ENCODE measurements at places on chromosomes 3 and 15. TPM values are rescaled to one million over a fixed set of nuclear protein-coding genes. Genes with fewer than 3 reads are reported as not detected.

Gene GOLGA6L10
- 2.3 TPM for total RNA-seq

Gene DISP2
- total RNA-seq, result 13.3 TPM

Gene RASGRF1
- 4.9 TPM for total RNA-seq

Gene FMN1
- 5.7 TPM for total RNA-seq

Gene FBXO40
- total RNA-seq, result 0.06 TPM

Gene NPAP1
- total RNA-seq, result 0.69 TPM

Gene LSMEM2
- total RNA-seq, result 0.44 TPM

Gene GP9
- total RNA-seq, result 0.72 TPM

Gene TGM5
- 0.10 TPM for total RNA-seq

Gene KBTBD8
- 17.1 TPM for total RNA-seq

Gene BUB1B
- total RNA-seq, result 24.0 TPM

Gene SV2B
- total RNA-seq, result 31.0 TPM

Gene ARL14
- not detected for total RNA-seq

Gene TGFBR2
- 76.7 TPM for total RNA-seq

Gene B3GNT5
- 11.0 TPM for total RNA-seq

Gene DAPK2
- 6.6 TPM for total RNA-seq

Gene CFAP20DC
- 1.7 TPM for total RNA-seq

GRCh38 chr15:73621286-73621826 is 11.8 kb downstream of the NPTN start:
- no peaks in the 10 kb centered on the region for H3K36me3 ChIP-seq
- H3K4me3 ChIP-seq, result no peak overlapping the region
- H3K27ac ChIP-seq, result no peak overlapping the region
- no peaks in the 10 kb centered on the region for H3K27me3 ChIP-seq

DNA sequence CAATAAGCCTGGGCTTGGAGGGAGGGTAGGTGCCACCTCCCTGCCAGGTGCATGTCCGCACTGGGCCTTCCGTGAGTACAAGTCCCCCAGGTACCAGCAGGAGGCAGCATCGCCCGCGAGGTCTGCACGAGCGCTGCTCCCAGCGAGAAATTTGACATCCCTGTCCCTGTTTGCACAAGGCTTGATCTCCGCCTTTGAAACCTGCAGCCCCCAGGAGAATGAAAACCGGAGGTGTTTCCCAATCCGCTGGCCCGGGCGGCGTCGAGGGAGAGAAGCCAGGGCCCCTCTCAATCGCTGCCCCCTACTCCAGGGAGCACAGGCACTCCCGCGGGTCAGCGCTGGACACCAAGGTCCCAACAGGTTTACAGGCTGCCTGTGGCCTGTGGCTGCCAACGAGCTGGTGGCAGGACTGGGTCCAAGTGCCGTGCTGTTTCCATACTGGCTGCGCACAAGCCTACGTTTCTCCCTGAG is 961 bp downstream of the HAPLN3 start:
- peak; percentile 53 for DNase-seq
- H3K27ac ChIP-seq, result no peak overlapping the region
- peaks cover 8% of the 10 kb centered on the region for H3K36me3 ChIP-seq
- peaks cover 50% of the 10 kb centered on the region for H3K4me1 ChIP-seq
- peaks cover 30% of the 10 kb centered on the region for H3K27me3 ChIP-seq
- H3K4me3 ChIP-seq, result peak overlapping the region; percentile 36

GRCh38 chr15:44015545-44016305 is 179.3 kb downstream of the FRMD5 start:
- peak overlapping the region; percentile 22 for H3K27ac ChIP-seq
- no peaks in the 10 kb centered on the region for H3K36me3 ChIP-seq
- no peaks in the 10 kb centered on the region for H3K4me1 ChIP-seq
- H3K27me3 ChIP-seq, result no peaks in the 10 kb centered on the region
- DNase-seq, result peak; percentile 70

DNA sequence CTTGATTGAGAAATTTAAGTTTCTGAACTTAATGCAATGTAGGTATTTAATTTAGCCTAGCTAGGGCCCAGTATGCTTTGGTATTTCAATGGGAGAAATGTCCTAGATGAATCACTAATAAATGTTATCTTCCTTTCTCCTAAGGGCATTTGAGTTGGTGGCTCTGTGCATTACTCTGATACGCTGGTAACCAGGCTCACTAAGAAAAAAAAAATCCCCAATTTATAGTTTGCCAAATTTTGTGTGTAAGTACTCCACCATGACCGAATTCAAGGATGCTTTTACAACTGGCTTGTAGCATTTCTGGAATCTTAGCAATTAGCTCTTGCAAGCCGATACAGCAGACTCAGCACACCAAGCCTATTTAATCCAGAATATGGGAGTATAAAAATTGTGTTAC is 94.6 kb upstream of the LPP start:
- no peaks in the 10 kb centered on the region for H3K36me3 ChIP-seq
- DNase-seq, result no peak
- H3K4me1 ChIP-seq, result no peaks in the 10 kb centered on the region
- no peaks in the 10 kb centered on the region for H3K27me3 ChIP-seq

DNA sequence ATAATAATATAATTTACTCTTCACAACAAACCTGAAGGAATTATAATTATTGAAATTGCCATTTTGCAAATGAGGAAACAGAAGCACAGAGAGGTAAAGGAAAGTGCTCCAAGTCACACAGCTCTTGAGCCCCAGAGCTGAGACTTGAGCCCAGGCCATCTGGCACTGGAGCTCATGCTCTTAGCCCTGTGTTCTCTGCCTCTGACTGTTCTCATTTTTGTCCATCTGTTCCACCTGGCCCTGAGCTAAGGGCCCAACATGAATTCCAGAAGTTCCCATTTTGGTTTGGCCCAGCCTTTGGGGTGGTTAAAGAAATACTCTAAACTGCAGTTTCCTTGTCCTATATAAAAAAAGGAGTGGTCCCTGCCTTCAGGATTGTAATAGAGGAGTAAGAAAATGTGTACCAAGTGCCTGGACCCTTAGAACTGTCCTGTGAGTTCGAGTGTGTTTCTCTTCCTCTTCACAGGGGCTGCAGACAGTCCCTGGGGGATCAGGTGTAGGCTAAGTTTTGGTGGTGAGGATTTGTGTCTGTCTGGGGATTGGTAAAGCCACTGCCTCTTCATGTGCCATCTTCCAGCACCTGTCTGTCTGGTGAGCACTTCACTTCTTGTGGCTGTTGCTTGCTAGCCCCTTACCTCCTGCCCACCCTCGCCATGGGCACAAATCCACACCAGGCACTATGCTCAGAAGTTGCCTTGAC is 91.8 kb downstream of the DNAJB8 start:
- no peaks in the 10 kb centered on the region for H3K27me3 ChIP-seq
- peaks cover 19% of the 10 kb centered on the region for H3K36me3 ChIP-seq
- DNase-seq, result no peak
- H3K27ac ChIP-seq, result no peak overlapping the region
- H3K4me1 ChIP-seq, result peaks cover 12% of the 10 kb centered on the region

GRCh38 chr3:22122567-22122966 is 371.6 kb upstream of the ZNF385D start:
- no peak for DNase-seq
- no peaks in the 10 kb centered on the region for H3K36me3 ChIP-seq
- no peaks in the 10 kb centered on the region for H3K27me3 ChIP-seq
- no peak overlapping the region for H3K27ac ChIP-seq
- H3K4me1 ChIP-seq, result no peaks in the 10 kb centered on the region
- H3K4me3 ChIP-seq, result no peak overlapping the region

DNA sequence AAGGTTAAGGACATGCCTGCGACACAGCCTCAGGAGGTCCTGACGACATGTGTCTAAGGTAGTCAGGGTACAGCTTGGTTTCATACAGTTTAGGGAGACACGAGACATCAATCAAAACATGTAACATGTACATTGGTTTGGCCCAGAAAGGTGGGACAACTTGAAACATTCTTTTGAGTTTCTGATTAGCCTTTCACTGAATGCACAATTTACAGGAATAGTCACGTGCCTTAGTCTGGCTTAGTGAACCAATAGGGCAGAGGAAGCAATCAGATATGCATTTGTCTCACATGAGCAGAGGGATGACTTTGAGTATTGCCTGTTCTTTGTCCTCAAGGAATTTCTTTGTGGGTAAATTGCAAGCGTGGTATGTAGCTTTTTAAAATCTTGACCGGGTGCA is 24.5 kb upstream of the HDAC11 start:
- no peaks in the 10 kb centered on the region for H3K27me3 ChIP-seq
- no peak overlapping the region for H3K4me3 ChIP-seq
- H3K27ac ChIP-seq, result no peak overlapping the region
- H3K36me3 ChIP-seq, result no peaks in the 10 kb centered on the region
- DNase-seq, result no peak

DNA sequence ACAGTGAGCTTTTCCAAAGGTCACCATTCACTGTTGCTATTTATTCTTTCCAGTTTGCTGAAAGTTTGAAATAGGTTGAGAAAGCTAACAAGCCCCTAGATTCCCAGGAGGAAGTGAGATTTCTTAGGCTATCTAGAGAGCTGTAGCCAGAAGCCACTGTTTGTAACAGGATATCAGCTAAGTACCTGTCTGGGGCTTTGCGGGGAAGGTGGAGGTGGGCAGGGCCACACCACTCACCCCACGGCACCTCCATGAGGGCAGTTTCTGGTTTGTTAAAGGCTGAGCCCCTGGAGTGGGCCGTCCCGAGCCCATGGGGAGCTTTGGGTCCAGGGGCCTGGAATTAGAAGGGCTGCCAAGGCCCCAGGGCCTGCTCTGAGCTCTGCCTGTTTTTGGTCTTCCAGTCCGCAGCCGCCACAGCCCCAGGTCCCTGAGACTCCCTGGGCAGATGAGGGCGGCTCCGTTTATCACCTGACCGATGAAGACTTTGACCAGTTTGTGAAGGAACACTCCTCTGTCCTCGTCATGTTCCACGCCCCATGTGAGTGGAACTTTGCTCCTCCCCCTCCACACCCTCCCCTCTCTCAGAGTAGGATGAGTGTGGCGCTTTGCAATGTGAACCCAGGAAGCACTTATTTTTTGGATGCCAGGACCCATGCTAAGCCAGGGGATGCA is 63.4 kb downstream of the PDIA5 start:
- peaks cover 24% of the 10 kb centered on the region for H3K36me3 ChIP-seq
- no peak overlapping the region for H3K4me3 ChIP-seq
- no peaks in the 10 kb centered on the region for H3K27me3 ChIP-seq
- DNase-seq, result no peak

- no peak overlapping the region for H3K27ac ChIP-seq
- H3K27me3 ChIP-seq, result no peaks in the 10 kb centered on the region
- no peaks in the 10 kb centered on the region for H3K36me3 ChIP-seq
- no peak for DNase-seq
- no peaks in the 10 kb centered on the region for H3K4me1 ChIP-seq
These were observed 80.0 kb upstream of the TMC3 start for GRCh38 chr15:81454024-81454423.

DNA sequence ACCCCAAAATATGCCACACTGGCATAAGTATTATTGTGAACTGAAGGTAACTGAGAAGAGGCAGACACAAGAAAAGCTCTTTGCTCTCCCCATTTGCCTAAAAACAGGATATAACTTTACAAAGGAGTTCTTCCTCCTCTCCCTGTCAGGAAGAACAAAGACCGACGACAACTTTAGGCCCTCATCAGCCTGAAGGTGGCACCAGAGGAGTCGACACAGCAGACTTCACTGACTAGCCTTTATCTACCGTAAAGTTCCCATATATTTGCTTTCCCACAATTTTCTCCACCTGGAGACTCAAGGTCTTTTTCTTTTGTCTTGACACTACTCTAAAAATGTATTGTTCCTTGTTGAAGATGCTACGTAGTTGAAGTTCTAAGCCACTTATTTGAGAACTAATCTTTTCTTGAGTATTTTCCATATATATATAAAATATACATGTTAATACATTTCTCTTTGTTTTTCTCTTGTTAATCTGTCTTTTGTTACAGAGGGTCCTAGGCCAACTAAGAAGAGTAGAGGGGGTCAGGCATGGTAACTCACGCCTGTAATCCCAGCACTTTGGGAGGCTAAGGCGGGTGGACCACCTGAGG is 16.2 kb upstream of the XIRP1 start:
- peak overlapping the region; percentile 58 for H3K27ac ChIP-seq
- no peaks in the 10 kb centered on the region for H3K27me3 ChIP-seq
- no peaks in the 10 kb centered on the region for H3K36me3 ChIP-seq
- H3K4me3 ChIP-seq, result no peak overlapping the region
- H3K4me1 ChIP-seq, result peaks cover 2% of the 10 kb centered on the region

DNA sequence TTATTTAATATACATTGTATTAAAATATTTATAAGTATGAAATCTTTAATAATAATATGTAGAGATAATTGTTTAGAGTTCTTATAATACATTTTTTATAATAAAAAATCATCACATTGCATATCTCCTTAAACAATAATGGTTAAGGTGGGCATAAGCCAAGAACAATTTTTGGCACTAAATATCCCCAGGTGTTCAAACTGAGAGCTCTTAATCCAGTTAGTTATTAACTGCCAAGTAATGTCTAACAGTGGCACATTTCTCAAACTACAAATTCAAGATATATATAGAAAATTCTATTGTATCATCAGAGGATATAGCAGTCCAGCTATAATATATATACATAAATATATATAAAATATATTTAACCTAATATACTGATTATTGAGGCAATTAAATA is 680.8 kb downstream of the SI start:
- no peak overlapping the region for H3K4me3 ChIP-seq
- no peaks in the 10 kb centered on the region for H3K27me3 ChIP-seq
- no peak overlapping the region for H3K27ac ChIP-seq
- no peak for DNase-seq

DNA sequence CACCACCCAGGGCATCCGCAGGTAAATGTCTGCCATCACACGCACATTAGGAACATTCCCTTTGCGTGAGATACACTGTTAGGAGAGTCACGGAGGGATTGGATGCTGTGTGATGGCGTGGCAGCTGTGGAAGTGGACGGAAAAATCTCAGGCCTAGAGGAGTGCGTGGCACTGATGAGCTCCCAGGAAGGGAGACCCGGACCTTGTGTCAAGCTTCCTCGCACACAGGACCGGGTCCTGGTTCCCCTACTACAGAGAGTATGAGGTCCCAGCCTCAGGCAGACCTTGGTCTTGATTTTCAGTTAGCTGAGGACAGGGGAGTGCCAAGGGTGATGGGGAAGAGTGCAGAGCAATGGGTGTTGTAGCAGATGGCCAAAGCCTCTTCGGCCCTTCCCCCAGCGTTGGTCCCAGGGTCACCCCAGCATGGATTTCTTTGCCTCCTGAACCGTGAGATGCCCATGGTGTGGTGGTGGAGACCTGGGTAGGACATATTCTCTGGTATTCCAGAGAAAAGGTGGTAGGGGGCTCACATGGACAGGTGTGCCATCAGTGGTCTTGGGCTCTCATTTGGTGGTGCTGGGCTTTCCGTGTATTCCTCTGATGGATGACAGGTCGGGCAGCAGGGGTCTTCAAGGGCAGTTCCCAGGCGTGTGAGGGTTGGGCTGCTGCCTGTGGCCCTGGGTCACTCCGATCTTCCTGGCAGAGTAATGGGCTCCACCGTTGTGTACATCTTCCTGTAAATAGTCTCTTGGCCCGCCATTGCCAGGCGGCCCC is 105.1 kb downstream of the SNRPN start:
- H3K4me3 ChIP-seq, result no peak overlapping the region
- DNase-seq, result no peak
- H3K27me3 ChIP-seq, result no peaks in the 10 kb centered on the region
- H3K4me1 ChIP-seq, result no peaks in the 10 kb centered on the region
- peaks cover 97% of the 10 kb centered on the region for H3K36me3 ChIP-seq

DNA sequence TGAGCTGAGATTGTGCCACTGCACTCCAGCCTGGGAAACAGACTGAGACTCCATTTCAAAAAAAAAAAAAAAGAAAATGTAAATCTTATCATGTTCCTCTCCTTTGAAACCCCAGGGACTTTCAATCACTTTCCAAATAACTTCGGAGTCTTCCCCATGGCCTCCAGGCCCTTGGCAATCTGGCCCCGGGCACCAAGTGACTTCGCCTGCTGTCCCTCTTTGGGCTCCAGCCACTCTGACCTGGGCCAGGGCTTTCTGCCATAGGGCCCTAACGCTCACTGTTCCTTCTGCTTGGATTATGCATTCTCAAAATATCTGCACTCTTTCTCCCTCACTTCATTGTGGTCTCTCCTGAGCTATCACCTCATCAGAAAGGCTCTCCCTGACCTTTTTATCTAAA is 260.9 kb downstream of the KLF13 start:
- no peaks in the 10 kb centered on the region for H3K4me1 ChIP-seq
- DNase-seq, result no peak
- no peak overlapping the region for H3K27ac ChIP-seq
- H3K36me3 ChIP-seq, result peaks cover 2% of the 10 kb centered on the region

Measured in spinal cord (tissue), 10 donors.